ENCODE measurements at places on chromosomes 3 and 15.

GRCh38 chr3:160049565-160049964 lies 60.9 kb downstream of the IL12A start:
- DNase-seq: no peak

DNA sequence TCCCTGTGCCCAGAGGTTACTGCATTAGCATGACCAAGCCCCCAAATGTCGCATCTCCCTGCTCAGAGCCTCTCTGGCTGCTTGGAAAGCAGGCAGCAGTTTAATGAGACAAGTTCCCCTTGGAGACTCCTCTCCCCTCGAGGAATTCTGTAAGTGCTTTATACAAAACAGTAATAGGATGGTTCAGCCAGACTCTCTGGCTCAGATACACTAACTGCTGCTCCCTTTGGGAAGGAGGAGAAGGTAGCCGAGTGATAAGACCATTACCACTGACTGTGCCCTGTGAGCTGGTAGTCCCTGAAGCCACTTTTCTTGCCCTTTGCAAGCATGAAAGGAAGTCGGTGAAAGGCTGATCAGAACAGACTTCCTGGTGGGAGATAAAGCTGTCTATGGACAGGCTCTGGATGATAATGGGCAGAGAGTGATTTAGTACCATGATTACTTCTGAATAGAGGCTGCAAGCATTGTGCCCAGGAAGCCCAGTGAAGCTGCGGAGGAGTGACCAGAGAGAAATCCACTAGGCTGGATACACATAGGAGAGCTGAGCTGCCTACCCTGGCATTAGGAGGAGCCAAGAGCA lies 100.8 kb downstream of the SEMA6D start:
- DNase-seq: no peak

DNA sequence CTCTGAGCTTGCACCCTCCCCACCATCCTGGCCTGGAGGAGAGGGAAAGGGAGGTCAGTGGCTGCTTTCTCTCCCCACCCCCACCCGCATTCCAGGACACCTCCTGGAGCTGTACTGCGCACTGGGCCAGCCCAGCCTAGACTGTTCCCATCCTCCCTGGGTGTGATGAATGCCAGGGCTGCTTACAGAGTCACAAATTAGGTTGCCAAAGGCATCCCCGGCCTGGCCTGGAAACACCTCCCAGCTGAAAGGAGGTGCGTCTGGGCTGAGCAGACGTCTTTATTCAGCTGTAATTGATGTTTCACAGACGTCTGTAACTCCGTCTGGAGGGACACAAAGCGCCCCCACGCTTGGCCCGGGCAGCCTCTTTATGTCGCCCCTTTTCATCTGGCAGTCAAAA lies 47.6 kb downstream of the RHCG start:
- no peak for DNase-seq

DNA sequence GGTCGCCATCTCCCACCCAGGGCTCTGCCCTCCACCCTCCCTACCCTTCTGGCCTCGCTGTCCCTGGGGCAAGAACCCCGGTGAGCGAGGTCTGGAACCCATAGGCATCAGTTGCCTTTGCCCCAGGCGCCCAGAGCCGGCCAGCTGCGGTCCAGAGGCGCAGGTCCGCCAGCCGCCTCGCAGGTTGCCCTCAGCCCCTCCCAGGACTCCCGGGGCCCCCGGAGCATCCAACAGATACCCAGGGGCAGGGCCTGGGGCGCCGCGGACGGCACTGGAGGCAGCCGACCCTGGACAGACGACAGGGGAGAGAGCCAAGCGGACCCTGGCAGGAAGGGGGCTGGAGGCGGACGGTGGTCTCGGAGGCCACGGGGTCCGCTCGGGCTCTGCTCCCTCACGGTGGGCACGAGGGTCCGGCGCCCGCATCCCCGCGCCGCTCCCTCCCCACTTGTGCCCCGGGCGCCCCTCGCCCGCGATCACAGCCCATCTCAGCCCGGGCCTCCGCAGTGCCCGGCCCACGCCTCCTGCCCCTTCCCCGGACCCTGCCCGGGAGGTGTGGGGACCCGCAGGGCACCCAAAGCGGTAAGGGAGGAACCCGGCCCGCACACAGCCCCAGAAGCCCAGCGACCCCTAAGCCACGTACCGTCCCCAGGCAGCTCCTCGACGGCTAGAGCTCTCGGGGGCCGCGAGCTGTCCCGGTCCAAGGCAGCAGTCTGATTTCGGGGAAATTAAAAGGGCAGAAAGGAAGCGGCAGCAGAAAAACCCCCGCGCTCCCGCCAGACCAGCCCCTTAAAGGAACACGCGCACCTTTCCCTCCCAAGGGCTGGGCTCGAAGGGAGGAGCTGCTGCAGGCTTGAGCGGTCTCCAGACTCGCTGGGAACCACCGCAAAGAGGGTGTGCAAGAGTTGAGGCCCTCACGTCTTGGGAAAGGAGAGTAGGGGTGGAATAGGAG lies at the start of gene HAPLN3:
HAPLN3 (minus strand) TSS at position 726 of the 949 bp plus-strand sequence. CDS start 8,246 bp downstream, outside the sequence.
- no peak for DNase-seq

DNA sequence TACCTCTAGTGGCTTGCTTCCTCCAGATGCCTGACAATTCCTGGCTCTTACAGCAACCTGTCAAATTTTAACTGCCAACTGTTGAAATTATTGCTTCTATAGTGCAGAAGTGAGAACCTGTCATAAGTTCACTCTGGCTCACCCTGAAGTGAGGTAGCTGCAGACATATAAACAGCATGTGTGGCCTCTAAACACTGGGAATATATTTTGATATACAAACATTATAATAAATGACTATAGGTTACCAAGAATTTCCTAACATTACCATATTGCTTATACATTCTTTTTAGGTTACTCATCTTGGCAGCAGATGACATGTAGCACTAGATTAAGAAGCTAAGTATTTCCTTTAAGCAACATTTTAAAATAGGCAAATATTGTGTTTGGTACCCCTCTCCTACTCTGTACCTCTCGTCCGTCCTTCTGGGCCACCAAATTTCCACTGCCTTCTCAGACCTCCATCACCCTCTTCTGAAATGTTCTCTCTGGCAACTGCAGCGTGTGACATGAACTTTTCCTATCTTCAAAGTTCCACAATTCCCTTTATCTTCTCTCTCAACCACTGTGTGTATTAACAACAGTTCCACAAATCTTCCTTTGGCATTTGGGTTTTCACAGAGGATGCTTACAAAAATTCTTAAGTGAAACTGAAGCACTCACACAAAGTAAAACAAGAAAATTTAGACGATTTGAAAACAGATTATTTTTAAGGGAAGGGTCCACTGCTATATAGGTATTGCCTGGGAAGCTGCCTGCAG lies 15.3 kb upstream of the XXYLT1 start:
- no peak for DNase-seq

- DNase-seq: no peak
These were observed 26.7 kb downstream of the HCN4 start for GRCh38 chr15:73341886-73342600.

DNA sequence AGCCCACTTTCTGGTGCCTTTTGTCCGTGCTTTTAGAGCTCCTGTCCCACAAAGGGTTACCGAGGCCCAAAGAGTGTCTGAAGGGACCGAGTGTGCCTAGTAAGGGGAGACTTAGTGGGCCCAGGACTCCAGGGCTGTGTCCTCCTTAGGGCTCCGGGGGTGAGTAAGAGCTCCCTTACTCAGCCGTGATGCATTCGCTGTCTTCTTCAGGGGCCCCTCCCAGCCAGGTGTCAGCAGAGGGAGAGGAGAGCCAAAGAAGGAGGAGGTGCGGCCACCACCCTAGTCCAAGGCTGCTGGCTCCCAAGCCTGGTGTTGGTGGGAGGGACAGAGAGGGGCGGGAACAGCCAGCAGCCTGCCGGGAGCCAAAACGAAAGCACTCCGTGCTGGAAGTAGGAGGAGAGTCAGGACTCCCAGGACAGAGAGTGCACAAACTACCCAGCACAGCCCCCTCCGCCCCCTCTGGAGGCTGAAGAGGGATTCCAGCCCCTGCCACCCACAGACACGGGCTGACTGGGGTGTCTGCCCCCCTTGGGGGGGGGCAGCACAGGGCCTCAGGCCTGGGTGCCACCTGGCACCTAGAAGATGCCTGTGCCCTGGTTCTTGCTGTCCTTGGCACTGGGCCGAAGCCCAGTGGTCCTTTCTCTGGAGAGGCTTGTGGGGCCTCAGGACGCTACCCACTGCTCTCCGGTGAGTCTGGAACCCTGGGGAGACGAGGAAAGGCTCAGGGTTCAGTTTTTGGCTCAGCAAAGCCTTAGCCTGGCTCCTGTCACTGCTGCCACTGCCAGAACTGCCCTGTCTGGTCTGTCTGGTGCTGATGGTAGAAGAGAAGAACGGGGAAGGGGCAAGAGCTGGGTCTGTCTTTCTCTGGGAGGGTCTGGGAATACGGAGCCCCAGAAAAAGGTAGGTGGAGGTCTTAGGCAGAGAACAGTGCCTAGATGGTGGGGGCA lies at the start of gene IL17RC:
IL17RC (plus strand) TSS at position 365 of the 947 bp plus-strand sequence; CDS start at position 583, 218 bp downstream.
- DNase-seq: peak; percentile 36
